ENCODE measurements at places on chromosomes 1 and 21.
A peak's percentile ranks its signal among the peaks of the same experiment; 100 is the strongest.

DNA sequence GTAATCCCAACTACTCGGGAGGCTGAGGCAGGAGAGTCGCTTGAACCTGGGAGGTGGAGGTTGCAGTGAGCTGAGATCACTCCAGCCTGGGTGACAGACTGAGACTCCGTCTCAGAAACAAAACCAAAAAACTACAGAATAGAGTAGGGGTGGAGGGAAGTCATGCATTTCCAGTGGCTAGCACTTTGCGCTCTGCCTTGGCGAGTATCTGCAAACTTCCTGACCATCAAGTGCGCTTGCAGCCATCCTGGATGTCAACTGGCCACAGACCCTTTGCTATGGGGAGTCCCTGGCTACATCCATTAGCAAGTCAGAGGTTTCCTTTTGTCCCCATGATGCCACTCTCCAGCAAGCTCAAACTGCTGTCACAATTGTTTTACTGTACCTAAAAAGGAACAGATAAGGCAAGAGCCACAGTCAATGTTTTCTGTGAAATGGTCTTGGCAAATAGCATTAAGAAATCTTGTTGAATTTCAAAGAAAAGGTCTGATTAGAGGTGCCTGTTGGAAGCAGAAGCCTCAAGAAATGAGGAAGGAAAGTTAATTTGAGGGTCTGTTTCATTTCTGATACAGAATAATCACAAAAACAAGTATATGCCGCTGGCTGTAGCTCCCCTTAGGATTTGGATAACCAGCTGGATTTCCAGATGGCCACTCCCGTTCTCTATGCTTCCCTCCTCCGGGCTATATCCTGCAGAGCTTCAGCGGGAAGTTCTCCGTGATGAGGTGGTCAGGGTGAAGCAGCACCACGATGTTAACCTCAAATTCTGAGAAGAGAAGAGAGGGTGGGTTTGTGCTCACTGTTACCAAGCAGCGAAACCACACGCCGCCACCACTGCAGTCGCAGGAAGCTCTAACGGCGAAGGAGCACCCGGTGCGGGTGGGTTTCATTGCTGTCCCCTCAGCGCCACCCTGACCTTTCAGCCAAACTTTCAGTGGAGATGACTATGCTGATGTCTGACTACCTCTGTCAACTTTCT, 42.0 kb downstream of the VPS26C start:
- DNase-seq, result no peak

DNA sequence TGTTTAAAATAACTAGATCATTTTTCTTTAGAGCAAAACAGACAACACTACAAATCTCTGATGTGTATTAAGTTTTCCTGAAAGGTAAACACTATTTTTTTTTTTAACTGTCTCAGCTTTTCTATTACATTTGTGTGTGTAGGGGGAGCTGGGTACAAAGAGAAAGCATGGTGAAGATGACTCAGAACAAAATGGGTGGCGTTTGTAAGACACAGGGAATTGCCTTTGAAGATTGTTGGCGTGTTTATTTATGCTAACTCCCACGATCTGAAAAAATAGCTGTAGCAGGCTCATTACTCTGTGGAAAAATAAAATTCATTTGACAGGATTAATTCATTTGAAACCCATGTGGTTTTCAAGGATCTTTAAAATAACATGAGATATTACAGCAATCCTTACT, 285.1 kb downstream of the RYR2 start:
- no peak for DNase-seq

- no peak for DNase-seq
Observed at GRCh38 chr21:36430841-36431240, 45.6 kb downstream of the CHAF1B start.

GRCh38 chr1:243409284-243409683, 153.4 kb downstream of the SDCCAG8 start:
- DNase-seq, result no peak

GRCh38 chr1:92691925-92692324, 93.0 kb downstream of the EVI5 start:
- no peak for DNase-seq

DNA sequence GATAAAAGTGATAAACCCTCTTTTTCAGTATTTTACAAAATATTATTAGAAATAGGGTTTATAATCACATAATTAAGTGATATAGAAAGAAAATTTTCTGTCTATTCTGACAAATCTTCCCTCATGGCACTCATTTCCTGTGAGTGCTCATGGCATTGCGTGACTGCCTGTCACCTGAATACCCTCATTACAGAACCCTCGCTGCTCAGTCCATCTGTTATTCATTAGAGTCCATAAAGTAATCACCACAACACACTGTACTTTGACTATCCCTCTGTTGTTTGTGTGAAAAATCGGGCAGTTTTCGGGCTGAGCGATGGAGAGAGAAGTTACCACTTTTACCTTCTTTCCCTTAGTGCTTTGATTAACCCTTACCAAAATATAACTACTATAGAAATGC, 100.4 kb upstream of the BRINP3 start:
- no peak for DNase-seq

GRCh38 chr21:36661511-36662309, 37.2 kb upstream of the SIM2 start:
- peak; percentile 23 for DNase-seq

DNA sequence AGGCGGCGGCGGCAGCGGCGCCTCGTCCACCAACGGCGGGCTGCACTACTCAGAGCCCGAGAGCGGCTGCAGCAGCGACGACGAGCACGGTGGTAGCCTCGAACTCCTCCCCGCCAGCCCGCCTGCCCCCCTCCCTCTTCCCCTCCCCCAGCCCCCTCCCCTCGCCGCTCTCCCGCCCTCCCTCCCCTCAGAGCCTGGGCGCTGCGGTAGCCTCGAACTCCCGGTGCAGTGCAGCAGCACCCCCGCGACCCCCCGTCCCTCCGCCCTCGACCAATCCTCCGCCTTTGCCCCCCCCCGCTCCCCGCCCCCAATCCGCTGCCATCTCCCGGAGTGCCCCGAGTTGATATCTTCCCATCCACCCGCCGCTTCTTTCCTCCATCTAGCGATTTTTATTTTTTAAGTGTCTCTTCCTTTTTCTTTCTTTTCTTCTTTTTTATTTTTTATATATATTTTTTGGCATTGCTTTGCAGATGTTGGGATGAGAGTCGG, 516 bp downstream of the RCOR3 start:
- peak; percentile 49 for DNase-seq

DNA sequence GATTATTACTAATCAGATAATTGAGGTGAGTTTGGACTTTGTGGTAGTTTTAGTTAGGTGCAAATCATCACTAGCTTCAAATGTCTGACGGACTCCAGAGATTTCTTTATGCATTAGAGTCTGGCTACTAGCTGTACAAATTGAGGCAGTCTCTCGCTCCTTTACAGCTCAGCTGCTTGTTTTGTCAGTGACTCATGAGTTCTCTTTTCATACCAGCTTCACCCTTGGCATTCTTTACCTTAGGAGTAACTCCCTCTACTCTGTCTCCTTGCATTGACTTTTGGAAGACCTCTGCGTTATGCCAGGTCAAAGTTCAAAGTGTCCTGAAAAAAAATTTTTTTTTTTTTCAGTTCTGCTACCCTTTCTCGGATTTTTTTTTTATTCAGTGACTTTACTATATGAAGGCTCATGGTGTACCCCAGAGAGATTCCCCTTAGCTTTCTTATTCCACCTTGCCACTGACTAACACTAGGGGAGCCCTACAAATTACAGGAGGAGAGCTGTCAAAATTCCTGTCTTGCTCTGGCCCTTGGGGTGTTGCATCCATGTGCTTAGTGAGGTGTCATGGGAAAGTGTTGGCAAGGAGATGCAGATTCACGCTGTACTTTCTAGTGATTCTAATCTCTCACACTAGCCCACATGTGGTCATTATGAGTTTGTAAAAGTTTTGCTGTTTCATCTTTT, 576.6 kb downstream of the ADGRL2 start:
- DNase-seq, result no peak

DNA sequence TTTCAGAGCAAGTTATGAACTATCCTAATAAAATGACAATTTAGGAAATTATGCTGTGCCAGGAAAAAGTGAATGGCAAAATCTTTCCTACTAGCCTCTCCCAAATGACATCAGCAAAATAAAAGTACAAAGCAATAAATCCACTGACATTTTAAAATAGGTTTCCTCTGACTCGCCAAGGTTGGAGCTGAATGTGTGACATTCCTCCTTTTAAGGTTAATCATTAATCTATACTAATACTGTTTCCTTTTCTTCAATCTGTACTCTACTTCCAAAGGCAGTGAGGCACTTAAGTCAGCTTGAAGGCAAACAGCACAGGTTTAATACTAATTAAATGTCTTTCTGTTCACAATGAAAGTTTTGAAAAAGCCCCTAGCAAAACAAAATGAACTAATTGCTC, 15.7 kb downstream of the RNF19B start:
- DNase-seq, result no peak

DNA sequence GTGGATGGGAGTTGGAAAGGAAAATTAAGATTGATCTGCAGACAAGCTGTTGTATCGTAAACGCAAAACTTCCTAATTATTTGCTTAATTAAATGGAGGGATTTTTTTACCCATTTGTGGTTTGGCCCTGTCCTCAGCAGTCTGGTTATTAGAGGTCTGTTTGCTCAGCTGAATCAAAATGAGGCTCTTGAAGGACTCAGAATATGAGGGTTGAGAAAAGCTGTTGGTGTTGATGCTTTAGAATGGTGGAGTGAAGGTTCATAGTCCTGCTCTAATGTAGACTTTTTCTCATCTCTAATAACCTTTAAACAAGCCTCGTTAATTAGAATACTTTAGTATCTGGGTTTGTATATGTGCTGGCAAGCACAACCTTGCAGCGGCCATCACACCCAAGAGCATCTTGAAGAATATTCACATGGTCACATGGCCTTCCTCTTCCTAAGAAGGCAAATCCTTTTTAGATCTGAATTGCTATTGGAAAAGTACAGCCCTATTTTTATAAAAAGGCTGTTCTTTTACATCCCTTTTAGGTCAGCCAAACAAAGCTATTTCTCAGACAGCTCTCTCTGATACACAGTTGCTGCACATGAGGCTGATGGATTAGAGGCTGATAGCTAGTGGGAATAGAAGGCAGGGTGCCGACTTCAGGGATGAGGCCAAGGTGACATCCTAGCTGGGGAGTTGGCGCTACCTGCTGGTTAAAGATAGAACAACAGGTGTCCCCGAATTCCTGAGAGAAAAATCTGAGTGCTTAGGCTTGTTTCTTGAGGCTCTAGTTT, 53.8 kb downstream of the MACF1 start:
- DNase-seq, result peak; percentile 33

DNA sequence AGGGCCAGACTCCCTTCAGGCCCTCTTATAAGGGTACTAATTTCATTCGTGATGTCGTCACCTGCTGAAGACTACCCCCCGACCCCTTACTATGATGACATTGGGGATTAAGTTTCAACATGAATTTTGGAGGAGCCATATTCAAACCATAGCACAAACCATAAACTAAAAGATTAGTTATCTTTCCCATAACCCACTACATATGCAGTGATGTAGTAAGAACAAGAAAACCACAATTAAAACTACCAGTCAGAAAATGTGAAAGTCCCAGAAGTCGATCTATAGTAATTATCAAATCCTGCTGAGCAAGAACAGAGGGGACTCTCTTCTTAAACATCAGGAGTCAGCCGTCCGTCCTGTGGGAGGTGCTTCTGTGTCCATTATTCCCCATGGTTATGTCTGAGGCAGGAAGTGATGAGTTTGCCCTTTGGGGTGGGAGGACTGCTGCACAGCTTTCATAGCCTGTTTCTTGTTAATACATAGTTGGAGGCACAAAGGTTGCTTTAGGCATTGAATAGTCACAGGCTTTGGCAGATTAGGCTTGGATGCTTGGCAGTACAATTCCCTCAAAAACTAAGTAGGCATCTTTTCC, 35.9 kb upstream of the PTGFRN start:
- no peak for DNase-seq

DNA sequence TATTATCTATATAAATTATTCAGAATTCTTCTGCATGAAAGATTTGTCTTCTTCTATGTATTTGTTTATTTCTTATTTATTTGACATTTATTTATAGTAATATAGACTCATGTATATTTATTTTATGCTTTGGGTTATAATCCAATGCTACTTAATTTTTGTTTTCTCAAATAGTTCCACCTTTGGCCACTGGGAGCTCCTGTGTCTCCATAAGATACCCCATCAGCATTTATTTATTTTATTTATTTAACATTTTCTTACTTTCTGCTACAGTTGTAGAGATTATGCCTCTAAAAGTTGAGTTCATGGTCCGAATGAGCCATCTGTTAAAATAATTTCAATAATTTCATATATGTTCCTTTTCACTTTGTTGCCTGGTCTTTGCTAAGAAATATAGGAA, 289.4 kb downstream of the ADGRL2 start:
- no peak for DNase-seq

- no peak for DNase-seq
Observed at GRCh38 chr1:23174426-23175110, 5.9 kb upstream of the LUZP1 start.

- peak; percentile 37 for DNase-seq
Observed at GRCh38 chr1:10755970-10756521, 40.4 kb downstream of the CASZ1 start.

DNA sequence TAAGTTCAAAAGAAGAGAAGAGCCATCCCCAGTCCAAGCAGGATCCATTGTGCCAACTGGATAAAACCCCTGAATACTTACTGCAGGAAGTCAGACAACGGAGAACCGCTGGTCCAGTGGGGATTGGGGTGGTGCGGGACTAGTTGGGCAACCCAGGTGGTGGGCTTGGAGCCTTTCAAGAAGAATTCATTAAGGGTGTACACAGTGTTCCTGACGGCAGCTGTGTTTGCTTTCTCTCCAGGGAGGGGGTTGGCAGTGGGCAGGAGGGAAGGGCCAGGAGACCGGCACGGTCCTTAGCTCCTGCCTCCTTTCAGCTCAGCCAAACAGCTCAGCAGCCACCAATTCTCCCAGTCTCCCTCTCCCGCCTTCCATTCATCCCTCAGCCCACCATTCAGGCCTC, 7.1 kb upstream of the CDK18 start:
- no peak for DNase-seq

GRCh38 chr1:33368431-33368830, 47.5 kb upstream of the A3GALT2 start:
- DNase-seq, result no peak

- DNase-seq, result no peak
Observed at GRCh38 chr1:12173631-12174121, 6.9 kb downstream of the TNFRSF1B start.

- DNase-seq, result no peak
Observed at GRCh38 chr1:234315588-234315987, 57.7 kb upstream of the COA6 start.

DNA sequence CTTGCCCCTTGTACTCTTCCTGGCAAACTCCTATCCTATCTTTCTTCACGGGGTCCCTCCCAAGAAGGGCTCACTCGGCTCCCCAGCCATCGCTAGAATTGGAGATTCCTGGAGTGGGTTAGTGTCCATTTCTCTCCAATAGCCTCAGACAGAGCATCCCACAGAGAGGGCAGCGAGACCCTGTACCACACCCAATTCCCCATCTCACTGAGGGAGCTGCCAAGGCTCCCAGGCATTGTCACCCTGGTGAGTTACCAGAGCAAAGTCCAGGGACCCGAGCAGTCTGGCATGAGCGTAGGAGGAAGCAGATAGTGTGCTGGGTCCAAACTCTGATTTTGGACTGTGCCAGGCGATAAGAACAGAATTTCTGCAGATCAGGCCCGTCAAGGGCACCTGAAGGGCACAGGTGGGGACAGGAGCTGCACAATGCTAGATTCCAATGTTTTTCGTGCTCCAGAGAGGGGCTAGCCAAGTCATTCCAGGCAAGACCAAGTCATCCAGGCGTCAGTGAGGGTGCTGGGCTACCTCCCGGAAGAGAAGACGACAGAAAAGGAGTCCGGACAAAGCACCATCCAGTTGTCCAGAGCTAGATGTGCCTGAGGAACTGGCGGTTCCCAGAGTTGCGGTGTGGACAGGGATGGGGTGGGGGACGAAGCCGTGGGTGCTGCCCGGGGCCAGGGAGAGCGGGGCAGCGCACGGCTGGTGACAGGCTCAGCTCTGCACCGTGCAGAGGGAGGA, 15.3 kb downstream of the AKR7A3 start:
- no peak for DNase-seq

Measured in 8988T (cell line).